Stimulated activated CD8-positive, alpha-beta memory T cell treated with anti-CD3 and anti-CD28 coated beads, Interleukin-15, amount 100 ng/mL, for 1 hour (primary cell): ENCODE measurements at places on chromosomes 12 and 14.

- DNase-seq = no peak
Measured at GRCh38 chr14:68261092-68261842, 441.7 kb downstream of the RAD51B start.

GRCh38 chr12:13534645-13535398 lies 338.3 kb downstream of the EMP1 start:
- no peak for DNase-seq

DNA sequence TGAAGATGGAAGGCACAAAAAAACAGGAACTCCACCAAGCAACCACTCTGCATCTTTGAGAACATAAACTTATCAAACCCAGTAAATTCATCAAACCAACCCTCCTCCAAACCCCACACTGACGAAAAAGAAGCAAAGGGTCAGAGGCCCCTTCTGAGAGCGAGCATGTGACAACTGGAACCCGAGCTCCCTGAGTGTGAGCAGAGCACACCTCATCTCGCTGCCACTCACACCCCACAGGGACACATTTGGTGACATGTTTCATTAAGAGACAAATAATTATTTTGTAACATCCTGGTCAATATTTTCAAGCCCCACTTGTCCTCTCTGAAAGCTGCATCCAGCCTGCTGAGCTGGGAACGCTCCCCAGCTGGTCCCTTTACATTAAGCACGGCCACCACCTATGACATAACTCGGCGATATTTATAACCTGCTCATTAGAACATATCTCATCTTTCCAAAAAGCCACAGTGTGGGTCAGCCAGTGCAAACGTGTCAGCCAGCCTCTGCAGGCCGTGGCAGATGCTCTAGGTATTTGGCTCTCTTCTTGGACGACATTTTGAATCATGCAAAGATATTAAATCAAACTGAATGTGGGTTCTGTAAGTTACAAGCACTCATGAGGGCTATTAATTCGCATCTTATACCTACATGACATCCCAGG lies 120.1 kb downstream of the TTC7B start:
- DNase-seq = no peak

DNA sequence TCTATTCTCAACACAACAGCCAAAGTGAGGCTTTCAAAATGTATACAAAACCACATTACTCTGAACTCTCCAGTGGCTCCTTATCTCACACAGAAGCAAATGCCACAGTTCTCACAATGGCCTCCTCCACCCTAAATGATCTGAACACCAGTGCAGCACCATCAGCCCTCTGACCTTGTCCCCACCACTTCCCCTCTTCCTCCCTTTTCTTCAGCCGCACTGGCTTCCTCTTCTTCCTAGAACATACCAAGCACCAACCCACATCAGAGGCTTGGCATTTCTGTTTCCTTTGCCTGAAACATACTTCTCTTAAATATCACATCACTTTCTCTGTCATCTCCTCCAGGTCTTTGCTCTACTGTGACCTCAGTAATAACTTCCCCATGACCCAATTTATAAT lies 66.3 kb downstream of the GPR135 start:
- DNase-seq = no peak

GRCh38 chr14:72576258-72576657 lies 317.6 kb downstream of the DPF3 start:
- no peak for DNase-seq

DNA sequence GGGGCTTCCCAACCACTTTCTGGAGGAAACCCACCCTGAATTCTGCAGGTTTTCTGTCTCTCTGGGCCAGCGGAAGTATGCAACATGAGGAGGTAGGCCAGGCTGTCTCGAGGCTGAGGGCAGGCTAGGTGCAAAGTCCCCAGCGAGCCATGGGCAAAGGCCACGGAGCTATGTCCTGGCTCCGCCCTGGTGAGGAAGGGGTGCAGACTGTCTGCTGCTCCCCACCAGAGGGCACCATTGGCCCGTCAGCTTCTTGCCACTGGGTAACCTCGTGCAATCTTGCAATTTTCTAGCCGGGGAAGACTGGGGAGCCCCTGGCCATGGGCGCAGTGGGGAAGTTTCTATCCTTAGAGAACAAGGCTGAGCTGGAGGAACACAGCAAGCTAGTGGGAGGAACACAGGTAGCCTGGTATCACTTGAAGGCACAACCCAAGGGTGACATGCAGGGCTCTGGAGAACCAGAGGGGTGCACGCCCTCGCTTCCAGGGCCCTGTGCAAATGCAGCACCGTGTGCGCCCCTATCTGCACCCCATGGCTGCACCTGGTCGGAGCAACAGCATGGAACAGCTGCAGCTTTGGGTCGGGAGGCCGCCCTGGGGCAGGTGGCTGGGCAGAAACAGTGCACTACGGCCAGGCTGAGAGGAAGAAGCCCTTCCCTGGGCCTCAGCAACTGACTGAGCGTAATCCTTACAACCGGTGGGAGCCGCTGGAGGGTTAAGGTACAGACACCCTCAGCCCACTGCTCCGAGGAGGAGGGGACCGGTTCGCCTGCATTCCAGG lies 27.6 kb upstream of the RPLP0 start:
- peak; percentile 82 for DNase-seq

DNA sequence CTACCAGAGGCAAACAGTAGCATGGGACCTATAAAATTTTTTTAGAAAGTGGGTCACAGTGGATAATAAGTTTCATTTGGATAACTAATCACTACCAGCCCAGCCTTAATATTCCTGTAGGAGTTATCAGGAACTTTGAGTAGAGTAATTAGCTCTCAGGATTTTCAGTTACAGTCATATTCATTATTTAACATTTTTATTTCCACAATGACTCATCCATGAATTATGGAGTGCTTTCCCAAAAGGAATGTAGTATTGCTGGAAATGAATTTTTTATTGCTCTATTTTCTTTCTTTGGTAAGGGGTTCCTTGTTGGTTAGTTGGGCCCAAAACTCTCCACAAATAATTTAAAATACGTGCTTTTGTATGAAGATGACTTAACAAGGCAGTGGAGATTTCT lies 53.7 kb downstream of the ERC1 start:
- DNase-seq = no peak

GRCh38 chr12:27602516-27602915 lies 78.5 kb downstream of the PPFIBP1 start:
- DNase-seq = no peak

GRCh38 chr14:92797935-92798653 lies 4.0 kb downstream of the GOLGA5 start:
- no peak for DNase-seq

GRCh38 chr12:14322403-14322802 lies 43.1 kb upstream of the ATF7IP start:
- no peak for DNase-seq

DNA sequence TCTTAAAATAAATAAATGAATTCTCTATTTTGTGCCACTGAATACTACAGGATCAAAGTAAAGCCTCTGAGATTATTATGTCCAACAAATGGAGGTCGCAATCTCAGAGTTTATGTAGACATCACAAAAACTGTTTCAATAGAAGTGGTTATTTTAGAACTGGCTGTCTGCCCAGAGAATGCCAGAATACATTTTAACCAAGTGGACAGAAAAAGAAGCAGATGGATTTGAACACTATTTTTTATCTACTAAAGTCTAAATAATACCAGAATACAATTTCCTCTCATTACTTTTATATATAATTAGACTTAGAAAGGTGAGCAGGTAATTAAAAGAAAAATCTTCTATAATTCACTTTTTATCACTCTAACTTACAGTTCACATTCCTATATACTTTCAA lies 118.3 kb downstream of the MED13L start:
- DNase-seq = no peak

- no peak for DNase-seq
Measured at GRCh38 chr12:52942901-52943181, 6.1 kb upstream of the KRT18 start.

DNA sequence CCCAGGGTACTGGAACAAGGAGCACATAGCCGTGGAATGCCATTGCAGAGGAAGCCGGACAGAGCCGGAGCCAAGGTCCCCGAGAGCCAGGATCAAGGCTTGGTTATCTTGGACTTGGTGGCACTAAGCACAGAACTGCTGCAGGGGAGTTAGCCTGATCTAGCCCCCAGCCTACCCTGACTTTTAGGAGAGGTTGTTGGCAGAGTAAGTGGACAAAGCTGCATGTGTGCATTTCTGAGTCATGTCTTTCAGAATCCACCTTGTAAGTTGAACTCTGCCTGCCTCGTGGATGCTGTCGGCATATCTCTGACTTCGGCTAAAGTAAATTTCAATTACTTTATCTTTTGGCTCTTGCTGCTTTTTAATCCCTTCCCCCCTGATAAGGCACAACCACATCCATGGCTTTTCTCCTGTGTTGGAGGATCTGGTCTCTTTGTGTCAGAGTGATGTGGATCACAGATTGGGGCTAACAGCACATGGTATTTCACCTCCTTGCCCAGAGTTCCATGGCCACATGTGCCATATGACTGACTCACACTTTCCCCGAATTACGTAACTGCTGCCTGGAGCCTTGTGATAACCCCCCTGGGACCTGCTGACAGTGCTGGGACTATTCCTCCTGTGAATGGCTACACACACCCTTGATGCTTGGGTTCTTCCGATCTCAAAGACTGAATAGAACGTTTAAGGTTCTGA lies 240.3 kb downstream of the EMP1 start:
- DNase-seq = no peak

DNA sequence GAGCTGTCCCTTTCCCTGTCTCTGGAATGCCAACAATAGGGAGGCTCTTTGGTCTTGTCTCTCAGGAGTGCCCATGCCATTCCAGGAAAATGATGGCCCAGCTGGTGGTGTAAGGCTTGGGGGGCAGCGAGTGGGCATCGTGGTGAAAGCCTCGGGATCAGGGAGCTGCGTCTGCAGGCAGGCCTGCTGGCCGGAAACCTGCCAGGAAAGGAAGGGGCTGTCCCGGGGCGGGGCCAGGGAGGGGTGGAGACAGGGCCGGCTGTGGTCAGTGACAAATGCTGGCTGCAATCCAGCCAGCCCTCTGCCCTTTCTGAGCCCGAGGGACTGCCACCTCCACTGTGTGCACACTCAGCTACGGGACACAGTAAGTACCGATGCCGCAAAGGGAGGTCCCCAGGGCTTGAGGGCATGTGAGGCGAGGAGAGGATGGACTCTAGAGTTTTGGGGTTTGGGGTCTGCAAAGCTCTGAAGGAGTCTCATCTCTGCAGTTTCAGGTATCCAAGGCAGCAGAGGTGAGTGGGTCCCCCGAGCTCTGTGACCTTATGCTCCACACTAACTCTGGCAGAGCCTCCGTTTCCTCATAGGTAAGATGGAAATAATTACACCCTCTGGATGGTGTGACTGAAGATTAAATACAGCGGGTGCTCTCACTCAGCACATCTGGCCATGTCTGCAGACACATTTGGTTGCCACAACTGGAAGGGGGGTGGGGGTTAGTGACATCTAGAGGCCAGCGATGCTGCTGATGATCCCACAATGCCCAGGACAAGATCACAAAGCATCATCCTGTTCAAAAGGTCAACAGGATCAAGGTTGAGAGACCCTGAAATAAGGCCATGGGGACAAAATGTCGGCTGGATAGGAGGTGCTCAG lies at the start of gene SERPINA5:
SERPINA5 (plus strand) TSS at position 300 of the 873 bp plus-strand sequence. CDS start 5,937 bp downstream, outside the sequence.
- no peak for DNase-seq

- peak; percentile 27 for DNase-seq
Measured at GRCh38 chr12:44847888-44848702, 28.0 kb downstream of the NELL2 start.

DNA sequence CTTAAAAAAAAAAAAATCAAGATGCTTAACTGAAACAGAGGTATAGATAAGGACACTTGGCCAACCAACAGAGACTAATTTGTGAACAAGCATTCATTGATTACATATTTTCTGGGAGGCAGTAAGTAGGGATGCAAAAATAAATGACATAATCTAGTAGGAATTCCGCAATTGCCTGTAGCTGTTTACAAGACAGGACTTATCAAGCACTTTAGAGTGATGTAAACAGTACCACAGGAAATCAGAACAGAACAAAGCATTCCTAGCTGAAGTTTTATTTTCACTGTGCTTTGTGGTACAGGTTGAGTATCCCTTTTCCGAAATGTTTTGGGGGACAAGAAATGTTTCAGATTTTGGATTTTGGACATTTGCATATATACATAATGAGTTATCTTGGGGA lies 68.2 kb upstream of the FGD4 start:
- DNase-seq = no peak

DNA sequence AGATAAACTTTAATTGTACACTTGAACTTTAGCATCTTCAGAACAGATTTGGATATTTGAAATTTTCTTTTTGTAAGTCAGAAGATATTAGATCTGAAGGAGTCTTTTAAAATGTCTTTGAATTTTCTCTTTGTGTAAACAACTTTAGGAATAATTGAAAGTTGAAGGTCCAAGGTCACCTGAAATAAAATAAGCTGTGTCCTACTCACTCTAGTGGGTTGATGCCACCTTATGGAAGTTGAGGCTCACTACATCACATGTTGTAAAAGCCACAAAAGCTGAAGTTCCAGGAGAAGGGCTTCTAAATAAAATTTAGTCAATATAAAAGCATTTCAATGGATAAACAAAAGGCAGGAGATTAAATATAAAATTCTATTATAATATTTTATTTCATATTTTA lies 122.0 kb upstream of the ATXN7L3B start:
- no peak for DNase-seq

DNA sequence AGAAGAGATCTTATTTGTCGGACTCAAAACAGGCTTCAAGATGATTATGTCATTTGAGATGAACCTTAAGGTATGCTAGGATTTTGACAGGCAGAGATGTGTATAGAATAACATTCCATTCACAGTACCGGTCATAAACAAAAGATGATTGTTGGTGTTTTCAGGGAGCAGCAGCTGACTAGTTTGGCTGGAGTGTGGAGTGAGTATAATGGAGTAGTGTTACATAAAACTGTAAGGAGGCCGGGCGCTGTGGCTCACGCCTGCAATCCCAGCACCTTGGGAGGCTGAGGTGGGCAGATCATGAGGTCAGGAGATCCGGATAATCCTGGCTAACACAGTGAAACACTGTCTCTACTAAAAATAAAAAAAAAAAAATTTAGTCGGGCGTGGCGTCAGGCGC lies 23.9 kb downstream of the SERPINA10 start:
- DNase-seq = no peak

DNA sequence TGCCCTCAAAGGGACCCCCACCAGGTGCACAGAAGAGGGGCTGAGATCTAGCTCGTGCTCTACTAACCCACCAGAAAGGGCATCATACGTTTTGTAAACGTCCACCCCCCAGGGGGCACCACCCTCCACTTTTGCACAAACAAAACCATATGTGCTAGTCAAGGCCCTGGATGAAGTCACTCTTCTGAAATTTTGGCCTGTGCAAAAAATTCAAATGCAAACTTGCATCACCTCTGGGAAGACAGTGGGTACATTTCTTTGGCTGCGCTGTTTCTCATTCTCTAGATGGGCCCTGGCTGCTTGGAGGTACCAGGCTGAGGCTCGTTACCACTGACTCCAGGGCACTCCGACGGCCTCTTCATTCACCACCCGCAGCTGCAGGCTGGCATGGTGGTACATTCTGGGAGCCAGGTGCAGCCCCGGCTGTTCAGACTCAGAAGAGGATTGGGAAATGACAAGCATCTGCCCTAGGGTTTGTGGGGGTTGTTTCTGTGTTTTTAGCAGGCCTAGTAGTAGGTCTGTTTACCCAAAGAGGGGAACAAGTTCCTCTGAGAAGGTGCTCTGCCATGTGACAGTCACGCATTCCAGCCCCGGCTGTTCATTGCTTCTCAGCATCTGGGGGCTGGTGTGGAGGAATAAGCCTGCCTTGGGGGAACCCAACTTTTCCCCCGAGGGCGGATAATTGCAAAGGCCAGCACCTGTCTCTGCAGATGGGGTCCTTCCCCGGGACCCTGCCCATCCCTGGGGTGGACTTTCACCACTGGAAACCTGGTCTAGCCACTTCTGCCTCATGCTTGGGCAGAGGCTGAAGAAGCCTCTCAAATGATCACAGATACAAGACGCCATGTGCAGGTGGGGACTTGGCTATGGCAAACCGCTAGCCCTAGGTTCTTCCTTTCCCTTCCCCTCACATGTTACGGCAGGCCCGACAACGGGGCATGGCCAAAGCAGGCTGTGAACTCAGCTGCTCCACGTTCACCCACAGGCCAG lies 147.6 kb downstream of the DPF3 start:
- no peak for DNase-seq
